Trophoblast cell (in vitro differentiated cells and primary cell): ENCODE measurements at places on chromosomes 3 and 15.

- no peak overlapping the region for H3K4me3 ChIP-seq
- no peaks in the 10 kb centered on the region for H3K4me1 ChIP-seq
- no peaks in the 10 kb centered on the region for H3K27me3 ChIP-seq
- DNase-seq, result no peak
Measured at GRCh38 chr3:57098418-57099310, 38.2 kb downstream of the SPATA12 start.

DNA sequence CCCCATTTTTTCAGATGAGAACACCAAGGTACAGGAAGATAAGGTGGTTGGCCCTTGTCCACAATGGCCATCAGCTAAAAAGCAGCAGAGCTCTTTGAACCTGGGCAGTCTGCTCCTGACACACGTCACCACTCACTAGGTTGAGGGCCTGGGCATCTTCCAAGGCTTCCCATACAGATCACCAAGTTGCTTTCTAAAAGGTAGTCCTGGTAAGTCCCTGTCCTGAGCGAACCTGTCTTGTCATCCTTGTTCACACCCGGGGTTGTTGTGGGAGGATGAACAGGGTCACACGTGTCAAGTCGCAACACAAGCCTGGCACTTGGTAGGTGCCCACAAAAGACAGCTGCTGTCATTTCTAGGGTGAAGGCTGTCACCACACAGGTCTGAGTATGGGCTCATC is 260.4 kb downstream of the EPHB1 start:
- H3K4me3 ChIP-seq, result no peak overlapping the region
- H3K4me1 ChIP-seq, result no peaks in the 10 kb centered on the region
- no peak for DNase-seq
- H3K27me3 ChIP-seq, result no peaks in the 10 kb centered on the region
- no peaks in the 10 kb centered on the region for H3K36me3 ChIP-seq

DNA sequence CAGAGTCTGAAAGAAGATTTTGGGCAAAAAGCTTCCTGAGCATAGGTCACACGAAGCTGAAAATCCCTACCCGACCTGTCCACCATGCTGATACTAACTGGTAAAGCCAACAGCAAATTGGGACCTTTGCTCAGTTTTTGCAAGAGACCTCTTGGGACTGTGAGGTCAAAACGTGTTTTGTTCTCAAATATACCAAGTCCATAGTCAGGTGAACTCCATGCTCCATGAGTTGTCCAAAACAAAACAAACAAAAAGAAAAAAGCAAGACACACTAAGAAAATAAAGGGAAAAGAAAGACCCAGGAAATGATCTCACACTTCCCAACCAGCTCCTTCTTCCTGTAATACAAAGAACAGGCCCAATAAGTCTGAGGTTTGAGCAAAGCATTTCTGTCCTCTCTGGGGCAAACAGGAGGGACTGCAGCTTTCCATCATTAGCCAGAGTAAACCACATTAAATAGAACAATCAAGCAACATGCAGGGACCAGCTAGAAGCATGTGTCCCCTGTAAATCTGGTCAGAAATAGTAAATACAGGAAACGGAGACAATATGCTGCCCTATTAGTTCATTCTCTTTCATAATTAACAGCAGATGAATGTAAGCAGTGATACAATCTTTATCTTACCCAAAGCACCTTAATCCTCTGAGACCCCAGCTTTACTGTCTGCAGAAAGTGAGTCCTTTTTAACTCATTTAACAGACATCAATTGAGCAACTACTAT is 125.0 kb upstream of the LIPC start:
- no peak overlapping the region for H3K4me3 ChIP-seq
- H3K36me3 ChIP-seq, result no peaks in the 10 kb centered on the region
- H3K27me3 ChIP-seq, result no peaks in the 10 kb centered on the region

DNA sequence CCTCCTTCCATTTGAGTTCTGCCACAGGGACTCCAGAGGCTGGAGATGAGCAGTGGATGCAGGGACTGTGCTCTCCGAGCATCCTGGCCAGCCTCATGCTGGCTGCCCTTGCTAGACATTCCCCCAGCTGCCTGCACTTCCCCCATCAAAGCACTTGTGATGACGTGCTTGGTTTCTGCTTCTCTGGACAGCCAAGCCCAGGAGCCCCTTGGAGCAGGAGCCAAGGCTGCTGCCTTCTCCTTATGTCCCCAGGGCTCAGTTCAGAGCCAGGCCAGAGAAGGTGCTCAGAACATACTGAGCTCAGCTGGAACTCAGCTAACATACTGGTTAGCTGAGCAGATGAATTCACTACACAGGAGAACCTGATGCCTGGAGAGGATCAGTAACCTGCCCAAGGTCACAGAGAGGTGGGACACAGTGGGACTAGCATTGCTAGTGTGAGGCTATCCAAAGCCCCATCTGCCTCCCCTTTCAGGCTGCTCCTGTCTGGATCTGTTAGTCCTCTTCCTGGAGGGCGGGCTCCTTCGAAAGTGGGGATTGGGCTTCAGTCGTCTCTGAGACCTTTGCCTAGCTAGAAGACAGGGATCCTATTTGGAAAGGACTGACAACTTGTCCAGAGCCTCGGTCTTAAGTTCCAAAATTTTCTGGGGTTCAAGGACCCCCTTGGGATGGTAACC is 4.3 kb downstream of the PCBP4 start:
- no peak overlapping the region for H3K27ac ChIP-seq
- H3K4me3 ChIP-seq, result no peak overlapping the region
- DNase-seq, result no peak
- peaks cover 9% of the 10 kb centered on the region for H3K36me3 ChIP-seq
- no peaks in the 10 kb centered on the region for H3K27me3 ChIP-seq
- peaks cover 5% of the 10 kb centered on the region for H3K4me1 ChIP-seq

GRCh38 chr3:81492040-81492439 is 269.4 kb downstream of the GBE1 start:
- peak; percentile 72 for DNase-seq
- H3K4me3 ChIP-seq, result no peak overlapping the region
- peaks cover 2% of the 10 kb centered on the region for H3K4me1 ChIP-seq
- no peak overlapping the region for H3K27ac ChIP-seq
- H3K27me3 ChIP-seq, result no peaks in the 10 kb centered on the region

GRCh38 chr15:41105348-41106334 is 10.4 kb downstream of the INO80 start:
- no peaks in the 10 kb centered on the region for H3K27me3 ChIP-seq
- no peak for DNase-seq
- peaks cover 7% of the 10 kb centered on the region for H3K36me3 ChIP-seq
- no peak overlapping the region for H3K4me3 ChIP-seq
- H3K27ac ChIP-seq, result no peak overlapping the region

DNA sequence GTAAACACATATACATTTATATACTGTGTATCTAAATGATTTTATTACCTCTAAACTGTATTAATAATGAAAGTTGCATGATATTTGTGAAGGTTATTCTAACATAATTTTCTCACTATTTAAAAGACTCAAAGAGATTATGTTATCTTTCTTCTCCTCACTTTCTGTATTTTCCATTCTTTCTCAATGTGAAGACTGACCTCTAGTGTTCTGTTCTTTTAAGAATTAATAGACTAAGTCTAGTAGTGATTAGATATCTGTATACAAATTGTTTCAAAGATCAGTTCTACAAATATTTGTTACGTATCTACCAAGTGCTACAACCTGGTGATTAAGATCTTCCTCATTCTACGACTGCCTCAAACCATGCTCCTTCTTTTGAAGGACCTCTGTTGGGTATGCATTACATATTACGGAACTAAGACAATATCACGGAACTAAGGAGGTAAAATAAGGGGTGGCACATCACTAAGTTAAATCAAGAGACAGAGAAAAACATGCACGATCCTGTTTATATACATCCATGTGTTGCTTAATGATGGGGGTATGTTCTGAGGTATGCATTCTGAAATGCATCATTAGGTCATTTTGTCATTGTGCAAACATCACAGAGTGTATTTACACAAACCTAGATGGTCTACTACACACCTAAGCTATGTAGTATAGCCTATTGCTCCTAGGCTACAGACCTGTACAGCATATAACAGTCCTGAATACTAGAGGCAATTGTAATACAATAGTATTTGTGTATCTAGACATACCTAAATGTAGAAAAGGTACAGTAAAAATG is 161.5 kb upstream of the KBTBD8 start:
- H3K27me3 ChIP-seq, result no peaks in the 10 kb centered on the region
- peak; percentile 32 for DNase-seq
- H3K4me1 ChIP-seq, result no peaks in the 10 kb centered on the region
- no peak overlapping the region for H3K27ac ChIP-seq
- no peaks in the 10 kb centered on the region for H3K36me3 ChIP-seq

DNA sequence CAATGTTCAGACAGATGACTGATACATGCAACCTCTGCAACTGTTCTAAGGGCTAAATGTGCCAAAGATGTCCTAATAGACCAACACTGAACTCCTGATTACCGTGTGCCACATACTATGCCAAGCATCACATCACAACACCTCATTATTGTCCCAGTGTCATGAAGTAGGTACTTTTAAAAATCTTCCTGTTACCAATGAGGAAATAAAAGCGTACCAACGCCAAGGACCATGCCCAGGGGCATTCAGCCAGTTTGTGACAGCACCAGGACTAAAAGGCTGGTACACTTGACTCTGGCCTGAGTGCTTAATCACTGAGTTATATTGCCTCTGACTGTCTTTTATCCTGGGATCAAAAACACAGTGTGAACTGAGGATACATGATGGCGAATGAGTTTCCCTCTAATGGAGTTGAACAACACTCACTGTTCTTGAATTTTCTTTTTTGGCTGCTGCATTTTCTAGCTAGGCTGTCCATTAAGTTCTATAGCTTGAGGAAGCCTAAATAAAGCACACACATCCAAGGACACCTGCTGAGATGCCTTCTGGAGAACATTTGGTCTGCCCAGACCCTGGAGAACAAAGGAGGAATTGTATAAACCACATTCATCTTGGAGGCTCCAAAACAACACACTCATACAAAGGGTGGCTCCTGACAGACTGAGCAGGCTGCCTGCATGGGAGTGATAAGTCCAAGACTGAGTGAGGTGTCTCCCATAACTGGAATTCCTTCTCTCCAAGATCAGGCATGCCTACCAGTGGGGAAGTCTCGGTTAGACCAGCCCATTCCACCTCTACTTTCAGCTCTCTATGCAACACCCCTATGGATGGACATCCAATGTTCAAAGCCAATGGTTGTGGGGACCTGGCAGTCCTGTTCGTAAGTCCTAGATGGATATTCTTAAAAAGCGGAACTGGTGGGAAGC is 126.7 kb upstream of the PRICKLE2 start:
- H3K4me1 ChIP-seq, result peaks cover 32% of the 10 kb centered on the region
- H3K27ac ChIP-seq, result peak overlapping the region; percentile 66
- H3K27me3 ChIP-seq, result no peaks in the 10 kb centered on the region
- DNase-seq, result peak; percentile 37
- no peak overlapping the region for H3K4me3 ChIP-seq

DNA sequence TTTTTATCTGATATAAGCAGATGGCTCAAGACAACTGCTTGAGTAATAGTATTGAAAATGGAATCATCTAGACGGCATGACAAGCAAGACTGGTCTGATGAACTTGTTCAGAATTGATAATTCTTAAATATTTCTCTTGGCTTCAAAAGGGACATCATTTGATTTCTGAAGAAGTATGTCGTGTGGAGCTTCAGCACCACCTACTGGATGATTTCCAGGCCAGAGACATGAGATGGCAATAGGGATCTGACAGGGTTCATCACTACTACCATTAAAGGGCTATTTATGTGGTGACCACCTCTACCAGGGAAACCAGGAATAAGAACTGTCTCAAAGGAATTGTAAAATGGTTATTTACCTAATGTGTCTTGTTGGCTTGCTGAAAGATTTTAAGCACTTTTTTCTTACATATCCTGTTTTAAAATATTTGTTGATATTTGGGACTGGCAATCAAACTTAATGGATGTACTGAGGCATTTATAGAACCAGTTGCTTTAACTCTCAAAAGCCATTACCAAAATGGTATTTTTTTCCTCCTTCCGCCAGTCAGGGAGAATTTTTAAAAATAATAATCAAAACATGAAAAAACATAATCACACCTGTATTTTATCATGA is 99.5 kb upstream of the FAM98B start:
- H3K4me1 ChIP-seq, result no peaks in the 10 kb centered on the region
- DNase-seq, result peak; percentile 64
- H3K36me3 ChIP-seq, result no peaks in the 10 kb centered on the region
- H3K4me3 ChIP-seq, result no peak overlapping the region

- DNase-seq, result no peak
- peaks cover 11% of the 10 kb centered on the region for H3K4me1 ChIP-seq
- H3K27ac ChIP-seq, result no peak overlapping the region
- H3K27me3 ChIP-seq, result no peaks in the 10 kb centered on the region
Measured at GRCh38 chr3:4584456-4585249, 91.5 kb downstream of the ITPR1 start.

DNA sequence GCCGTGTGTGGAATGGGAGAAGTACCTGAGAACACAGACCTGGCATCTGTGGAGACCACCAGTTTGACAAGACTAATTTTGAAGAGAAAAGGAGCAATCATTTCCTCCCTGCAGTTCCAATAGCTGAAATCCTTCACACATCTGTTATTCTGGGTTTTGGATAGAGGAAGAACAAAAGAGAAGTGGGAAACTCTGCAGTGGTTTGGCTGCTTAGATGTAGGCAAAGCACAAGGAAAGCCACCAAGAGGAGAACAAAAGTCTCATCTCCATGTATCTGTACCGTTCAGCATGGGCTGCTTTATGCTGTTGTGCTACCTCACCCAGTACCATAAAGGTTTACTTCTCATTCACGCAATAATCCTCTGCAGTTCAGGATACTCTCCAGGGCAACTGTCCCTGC is 153.1 kb upstream of the COL8A1 start:
- H3K4me1 ChIP-seq, result no peaks in the 10 kb centered on the region
- H3K27ac ChIP-seq, result no peak overlapping the region
- no peak overlapping the region for H3K4me3 ChIP-seq

DNA sequence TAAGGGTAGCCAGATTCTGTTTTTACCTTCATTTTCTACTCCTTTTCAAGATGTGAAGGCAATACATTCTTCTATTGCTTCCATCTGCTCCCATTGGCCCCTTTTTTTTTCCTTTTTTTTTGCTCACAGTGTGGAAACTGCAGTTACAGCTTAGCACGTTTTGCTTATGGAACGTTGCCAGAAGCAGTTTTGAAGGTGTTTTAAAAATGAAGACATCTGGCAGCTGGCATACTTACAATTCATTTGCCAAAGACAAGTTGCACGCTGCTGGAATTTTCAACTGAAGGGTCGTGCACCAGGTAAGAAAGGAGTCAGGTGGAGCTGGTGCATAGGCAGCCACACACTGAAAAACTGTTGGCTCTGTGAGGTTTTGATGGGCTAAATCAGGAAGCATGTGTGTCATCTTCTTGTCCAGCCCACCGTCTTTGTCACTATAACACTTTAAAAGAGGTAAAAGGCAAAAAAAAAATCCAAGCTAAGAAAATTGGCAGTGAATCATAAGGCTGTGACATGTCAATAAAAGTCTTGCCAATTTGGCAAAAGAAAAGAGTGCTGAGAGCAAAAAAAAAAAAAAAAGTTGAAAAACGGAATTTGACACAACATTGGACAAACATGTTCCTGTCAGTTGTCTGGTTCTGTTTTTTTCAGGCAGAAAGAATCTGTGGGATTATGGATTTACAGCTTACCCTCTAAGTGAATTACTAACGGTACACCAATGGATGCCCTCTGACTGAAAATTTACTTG is 225.4 kb upstream of the SOX2 start:
- H3K27ac ChIP-seq, result no peak overlapping the region
- no peaks in the 10 kb centered on the region for H3K36me3 ChIP-seq
- no peaks in the 10 kb centered on the region for H3K4me1 ChIP-seq
- no peaks in the 10 kb centered on the region for H3K27me3 ChIP-seq
- no peak overlapping the region for H3K4me3 ChIP-seq

GRCh38 chr3:149879872-149880271 is 66.9 kb downstream of the RNF13 start:
- no peak overlapping the region for H3K27ac ChIP-seq
- H3K27me3 ChIP-seq, result no peaks in the 10 kb centered on the region
- H3K4me3 ChIP-seq, result no peak overlapping the region
- no peaks in the 10 kb centered on the region for H3K36me3 ChIP-seq
- peak; percentile 79 for DNase-seq

GRCh38 chr3:195462308-195462610 is 19.4 kb upstream of the ACAP2 start:
- H3K36me3 ChIP-seq, result no peaks in the 10 kb centered on the region
- no peak overlapping the region for H3K27ac ChIP-seq
- no peaks in the 10 kb centered on the region for H3K27me3 ChIP-seq
- no peak for DNase-seq
